ENCODE measurements at places on chromosomes 12 and 14. TPM values are rescaled to one million over a fixed set of nuclear protein-coding genes. Genes with fewer than 3 reads are reported as not detected.

Gene TSPAN19
- total RNA-seq: not detected

Gene TOX4
- 73.3 TPM for total RNA-seq

Gene LHX5
- total RNA-seq: not detected

Gene KRT8
- total RNA-seq: 0.39 TPM

Gene ITGB7
- 770 TPM for total RNA-seq

Gene GALNT16
- not detected for total RNA-seq

Measured in T-helper 2 cell treated with Interferon-gamma antibody and Interleukin-4, amounts not matched to agents 100 ng/mL and 5 ng/mL, for 36 hours (primary cell).